ENCODE measurements at places on chromosomes 5 and 9.

DNA sequence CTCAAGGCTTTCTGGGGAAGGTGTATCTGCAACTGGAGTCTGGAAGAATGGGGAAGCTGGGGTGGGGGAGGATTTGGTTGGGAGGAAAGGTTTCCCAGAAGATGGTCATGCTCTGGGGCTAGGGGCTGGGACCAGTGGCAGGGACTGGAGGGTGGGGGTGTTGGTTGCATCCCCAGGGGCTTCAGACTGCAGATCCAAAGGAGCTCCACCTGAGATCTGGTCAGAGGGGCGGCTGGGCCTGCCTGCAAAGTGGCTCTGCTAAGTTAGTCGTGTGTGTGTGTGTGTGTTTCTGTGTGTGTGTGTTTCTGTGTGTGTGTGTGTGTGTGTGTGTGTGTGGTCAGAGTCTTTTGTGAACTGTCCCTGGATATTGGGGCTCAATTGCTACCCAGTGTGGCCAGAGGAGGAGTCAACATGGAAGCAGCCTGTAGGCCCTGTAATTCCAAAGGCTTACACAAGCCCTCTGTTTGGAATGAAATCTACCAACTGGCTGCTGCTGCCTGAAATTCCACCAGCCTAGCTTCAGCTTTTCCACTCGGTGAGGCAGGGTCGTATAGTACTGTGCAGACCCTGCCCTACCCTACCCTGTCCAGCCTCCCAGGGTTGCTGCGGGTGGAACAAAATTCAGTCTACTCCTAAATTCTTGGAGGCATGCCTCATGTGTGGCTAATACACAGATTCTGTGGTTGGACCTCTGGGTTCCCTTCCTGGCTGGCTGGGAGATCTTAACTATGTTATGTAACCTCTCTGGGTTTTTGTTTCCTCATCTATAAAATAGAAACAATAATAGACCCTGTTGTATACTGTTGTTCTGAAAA is 12.5 kb upstream of the SYNPO start:
- DNase-seq: no peak

DNA sequence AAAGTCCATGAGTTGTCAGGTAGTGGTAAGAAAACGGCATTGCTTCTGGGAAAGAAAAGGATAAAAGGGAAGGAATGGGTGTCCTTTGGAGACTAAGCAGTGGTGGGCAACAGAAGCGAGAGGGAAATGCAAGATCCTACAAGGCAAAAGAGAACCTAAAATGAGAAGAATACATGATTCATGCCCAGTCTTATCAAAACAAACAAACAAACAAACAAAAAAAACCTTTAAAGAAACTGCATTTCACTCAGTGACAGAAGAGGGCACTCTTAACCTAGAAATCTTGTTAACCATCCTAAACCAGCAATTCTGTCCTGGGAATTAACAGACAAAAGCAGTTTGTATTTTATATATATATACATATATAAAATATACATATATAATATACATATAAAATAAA is 88.5 kb downstream of the SUSD1 start:
- DNase-seq: no peak

DNA sequence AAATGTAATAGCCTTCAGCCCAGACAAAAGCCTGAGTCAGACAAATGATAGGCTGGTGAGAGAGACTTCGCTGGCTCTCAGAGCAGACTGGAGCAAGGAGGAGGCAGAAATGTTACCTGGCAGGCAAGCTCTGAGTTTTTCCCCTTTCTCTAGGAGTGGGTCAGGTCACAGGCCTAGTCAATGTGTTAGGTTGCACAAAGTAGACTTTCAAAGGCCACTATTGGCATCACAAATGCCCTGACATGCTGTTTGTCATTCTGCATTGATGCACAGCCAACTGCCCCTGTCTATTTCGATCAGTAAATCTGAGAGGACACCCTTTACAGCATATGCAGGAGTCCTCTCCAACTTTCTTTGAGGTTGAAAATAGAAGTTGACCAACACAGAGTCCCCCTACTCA is 15.5 kb upstream of the C1QTNF3 start:
- no peak for DNase-seq

GRCh38 chr9:95311961-95312360 is 5.5 kb downstream of the FANCC start:
- no peak for DNase-seq

All from left renal cortex interstitium (tissue), 4 donors.